ENCODE measurements at places on chromosomes 2 and 18.

GRCh38 chr18:5237083-5237722 lies 40.1 kb upstream of the AKAIN1 start:
- DNase-seq = no peak

- DNase-seq = no peak
Observed at GRCh38 chr2:240391111-240392051, 44.1 kb upstream of the GPC1 start.

DNA sequence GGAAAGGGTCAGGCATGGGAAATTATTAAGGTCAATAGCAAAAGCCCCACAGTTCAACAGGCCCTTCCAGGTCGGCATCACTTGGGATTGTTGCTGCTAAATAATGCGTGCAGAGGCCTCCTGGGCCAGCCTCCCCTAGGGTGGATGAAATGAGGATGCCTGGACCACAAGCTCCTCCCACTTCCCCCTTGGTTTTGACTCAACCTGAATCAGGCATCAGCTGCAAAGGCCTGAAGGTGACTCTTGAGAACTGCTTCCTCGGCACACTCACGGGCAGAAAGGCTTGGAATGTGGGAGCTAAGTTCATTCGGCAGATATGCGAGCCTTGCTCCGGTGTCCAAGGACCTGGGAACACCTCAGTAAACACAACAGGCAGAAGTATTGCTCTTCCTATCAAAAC lies 69.3 kb downstream of the MBP start:
- no peak for DNase-seq

DNA sequence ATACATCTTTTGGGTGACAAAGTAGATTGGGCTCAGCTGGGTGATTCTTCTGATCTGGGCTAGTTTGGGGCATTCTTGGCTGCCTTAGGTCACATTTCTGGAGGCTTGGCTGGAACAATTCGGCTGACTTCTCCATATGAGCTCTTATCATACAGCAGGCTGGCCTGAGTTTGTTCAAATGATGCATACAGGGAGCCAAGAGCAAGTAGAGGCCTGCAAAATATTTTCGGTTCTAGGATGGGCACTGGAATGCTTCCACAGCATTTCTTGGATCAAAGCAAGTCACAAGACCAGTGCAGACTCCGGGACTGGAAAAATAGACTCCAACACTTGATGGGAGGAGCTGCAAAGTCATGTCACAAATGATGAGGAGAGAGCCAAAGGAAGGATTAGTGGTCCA lies 98.4 kb downstream of the SCG2 start:
- DNase-seq = no peak

DNA sequence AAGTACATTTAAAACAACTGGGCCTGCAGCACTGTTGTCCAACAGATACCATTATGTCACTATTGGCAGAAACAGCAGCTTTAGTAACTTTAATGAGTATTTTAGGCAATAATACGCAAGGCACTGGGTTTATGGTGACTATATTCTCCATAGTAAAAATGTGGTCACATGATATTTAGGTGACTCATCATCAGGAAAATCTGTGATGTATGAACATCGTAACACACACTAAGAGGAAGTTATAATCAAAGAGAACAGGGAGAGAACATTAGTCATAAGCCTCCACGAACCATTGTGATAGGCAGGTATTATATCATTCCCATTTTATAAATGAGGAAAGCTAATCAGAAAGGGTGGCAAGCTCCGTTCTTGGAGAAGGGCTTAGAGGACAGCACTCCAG lies 36.9 kb downstream of the RAPH1 start:
- DNase-seq = no peak

DNA sequence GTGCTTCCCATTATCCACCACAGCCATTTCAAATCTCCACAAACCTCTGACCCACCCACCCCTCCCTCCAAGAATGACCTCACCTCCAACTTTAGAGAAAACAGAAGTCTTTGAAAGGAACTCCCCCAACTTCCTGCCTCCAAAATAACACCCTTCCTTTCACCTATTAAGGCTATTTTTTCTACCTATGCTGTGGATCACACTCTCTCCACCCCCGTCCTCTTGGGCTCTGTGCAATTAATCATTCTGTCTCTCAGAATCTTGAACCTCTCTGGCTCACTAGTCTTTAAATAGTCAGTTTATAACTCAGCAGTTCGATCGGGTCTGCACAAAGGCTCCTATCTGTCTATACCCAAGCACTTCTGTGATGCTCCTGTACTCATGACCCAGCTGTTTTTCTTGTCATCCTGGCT lies 37.3 kb upstream of the XPO1 start:
- DNase-seq = no peak

- DNase-seq = no peak
Observed at GRCh38 chr18:44859263-44859662, 178.6 kb downstream of the SETBP1 start.

- DNase-seq = no peak
Observed at GRCh38 chr2:206700156-206700555, 18.0 kb downstream of the DYTN start.

GRCh38 chr2:231093933-231094332 lies 30.9 kb downstream of the HTR2B start:
- no peak for DNase-seq

DNA sequence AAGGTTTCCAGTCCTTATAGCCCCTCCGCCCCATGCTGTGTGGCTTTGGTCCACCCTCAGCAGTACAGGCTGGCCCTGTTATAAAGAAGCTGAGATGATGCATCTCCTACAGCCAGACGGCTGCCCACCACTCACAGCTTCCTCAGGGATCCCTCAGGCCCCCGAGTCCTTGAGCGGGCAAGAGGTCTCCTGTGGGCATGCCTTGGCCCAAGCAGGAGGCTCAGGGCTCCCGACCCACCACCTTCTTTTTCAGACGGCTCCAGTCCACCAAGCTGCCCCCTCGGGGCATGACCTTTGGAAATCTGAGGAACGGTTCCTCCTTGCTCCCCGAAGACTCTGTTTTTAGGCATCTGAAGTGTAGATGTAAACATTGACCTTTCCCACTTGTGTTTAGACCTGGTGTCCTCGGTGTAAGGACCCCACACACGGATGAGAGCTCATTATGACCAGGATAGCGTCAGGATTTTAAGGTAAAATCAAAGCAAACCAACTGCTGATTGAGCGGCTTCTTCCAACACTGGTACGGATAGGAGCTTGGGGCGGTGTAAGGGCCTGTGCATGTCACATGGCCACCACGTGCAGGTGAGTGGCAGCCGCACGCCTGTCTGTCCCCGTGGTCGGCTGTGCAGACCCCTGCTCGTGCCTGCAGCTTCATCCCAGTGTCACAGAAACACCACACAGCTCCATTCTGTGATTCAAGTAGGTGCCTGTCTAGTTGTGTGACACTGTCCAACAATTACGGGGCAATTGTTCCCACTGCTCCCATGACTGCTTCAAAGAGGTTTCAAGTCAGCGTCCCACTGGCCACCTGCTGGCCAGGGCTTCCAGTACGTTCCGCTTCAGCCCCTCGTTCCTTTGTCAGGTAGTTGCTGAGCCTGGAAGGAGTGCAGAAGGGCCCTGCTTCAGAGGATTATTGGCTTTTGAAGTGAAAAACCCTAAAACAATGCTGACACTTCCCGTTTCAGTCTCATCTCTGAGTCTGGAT lies 74.7 kb downstream of the NDUFA10 start:
- no peak for DNase-seq

- no peak for DNase-seq
Observed at GRCh38 chr2:113283704-113284284, 5.1 kb upstream of the PAX8 start.

GRCh38 chr2:211760103-211760502 lies 778.5 kb downstream of the ERBB4 start:
- DNase-seq = no peak

DNA sequence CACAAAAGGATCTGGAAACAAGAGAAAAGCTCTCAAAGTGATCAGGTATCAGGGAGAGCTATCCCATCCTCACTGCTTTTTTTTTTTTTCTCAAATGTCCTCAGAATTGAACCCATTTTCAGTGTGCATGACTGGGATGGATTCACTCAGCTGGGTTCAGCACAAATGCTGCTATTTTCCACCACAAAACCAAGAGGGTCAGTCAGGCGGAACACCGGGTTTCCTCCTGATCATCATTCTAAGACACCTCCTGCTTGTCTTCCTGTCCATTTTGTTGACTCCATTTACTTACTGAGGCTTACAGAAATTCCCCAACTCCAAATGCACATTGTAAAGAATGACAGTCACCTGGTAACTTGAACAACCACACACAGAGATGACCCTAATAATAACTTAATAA lies 39.9 kb downstream of the CYRIA start:
- DNase-seq = no peak

DNA sequence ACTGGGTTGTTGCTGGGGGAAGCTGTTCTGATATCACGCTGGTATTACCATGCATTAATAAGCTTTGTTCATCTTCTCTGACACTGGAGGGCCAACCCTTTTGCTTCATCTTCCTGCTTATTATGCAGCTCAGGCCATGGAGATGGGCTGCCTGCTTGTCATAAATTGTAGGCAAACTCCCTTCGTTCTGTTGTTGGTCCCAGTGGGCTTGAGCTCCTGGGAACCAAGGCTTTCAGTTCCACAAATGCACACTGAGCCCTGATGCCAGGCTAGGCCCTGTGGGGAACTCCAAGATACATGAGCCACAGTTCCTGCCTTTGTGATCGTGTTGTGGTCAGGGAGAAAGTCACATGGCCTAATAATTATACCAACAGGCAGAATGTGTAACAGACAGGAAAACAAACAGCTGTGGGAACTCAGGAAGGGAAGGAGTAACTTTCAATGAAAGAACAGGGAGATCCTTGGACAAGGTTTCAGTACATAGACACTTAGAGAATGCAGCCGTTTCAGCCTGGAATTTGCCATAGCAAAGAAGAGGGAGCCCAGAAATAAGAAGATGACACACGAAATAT lies 49.0 kb upstream of the BCL2L11 start:
- DNase-seq = no peak

DNA sequence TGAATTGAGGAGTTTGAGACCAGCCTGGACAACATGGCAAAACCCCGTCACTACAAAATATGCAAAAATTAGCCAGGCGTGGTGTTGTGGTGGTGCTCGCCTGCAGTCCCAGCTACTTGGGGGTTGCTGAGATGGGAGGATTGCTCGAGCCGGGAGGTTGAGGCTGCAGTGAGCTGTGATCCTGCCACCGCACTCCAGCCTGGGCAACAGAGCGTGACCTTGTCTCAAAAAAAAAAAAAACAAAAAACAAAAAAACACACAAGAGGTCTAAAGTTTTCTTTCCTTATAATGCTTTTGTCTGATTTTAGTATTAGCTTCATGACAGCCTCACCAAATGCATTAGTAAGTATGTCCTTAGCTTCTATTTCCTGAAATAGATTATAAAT lies 43.1 kb downstream of the VPS54 start:
- DNase-seq = no peak

- DNase-seq = no peak
Observed at GRCh38 chr2:30665761-30666265, 141.4 kb downstream of the CAPN13 start.

DNA sequence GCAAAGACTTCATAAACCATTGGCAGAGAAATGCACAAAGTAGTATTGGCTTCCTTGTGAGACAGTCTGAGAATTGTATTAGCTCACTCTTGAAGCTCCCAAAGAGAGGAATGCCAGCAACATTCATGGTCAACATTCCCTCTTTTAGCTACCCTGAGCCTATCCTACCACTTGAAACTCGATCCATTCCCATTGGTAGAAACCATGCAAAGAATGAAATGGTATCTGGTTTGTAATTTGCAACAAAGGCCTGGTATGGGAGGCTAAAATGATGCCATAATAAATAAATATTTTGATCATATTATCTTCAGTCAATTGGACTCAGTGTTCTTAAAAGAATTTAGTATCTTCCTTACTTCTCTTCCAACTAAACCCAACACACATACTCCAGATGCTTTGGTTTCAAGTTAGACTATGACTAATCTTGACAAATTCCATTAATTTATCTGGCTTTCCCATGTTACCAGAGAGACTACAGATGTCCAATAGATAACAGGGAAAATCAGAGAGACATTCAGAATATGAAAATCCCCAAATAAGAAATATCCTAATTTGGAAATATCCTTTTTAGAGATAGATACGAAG lies 102.9 kb downstream of the DHRS9 start:
- DNase-seq = no peak

DNA sequence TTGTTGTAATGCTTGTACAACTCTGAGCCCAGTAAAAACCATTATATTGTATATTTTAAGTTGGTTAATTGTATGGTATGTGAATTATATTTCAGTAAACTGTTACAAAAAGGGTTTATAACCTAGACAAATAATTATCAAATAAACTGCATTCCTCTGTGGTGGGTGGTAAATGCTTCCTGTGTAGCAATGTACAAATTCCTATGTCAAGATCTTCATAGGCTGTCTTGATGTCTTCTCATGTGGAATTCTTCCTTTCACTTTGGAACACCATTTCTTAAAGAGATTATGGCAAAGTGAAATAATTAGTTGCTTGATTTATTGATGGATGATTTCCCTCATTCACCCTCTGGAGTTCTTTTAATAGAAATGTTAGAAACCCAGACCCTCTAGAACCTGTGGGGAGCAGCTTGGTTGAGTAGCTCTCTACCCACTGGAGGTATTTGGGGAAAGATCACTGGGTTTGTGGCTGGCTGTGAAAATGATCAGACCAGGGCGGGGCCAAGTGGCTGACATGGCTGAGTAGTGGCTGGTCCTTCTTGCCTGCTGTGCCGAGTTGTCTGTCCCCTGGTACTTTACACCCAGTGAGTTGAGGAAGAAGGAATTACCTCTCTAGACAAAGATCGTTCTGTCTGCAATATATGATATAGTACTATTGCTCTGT lies 22.4 kb upstream of the MGAT5 start:
- no peak for DNase-seq

DNA sequence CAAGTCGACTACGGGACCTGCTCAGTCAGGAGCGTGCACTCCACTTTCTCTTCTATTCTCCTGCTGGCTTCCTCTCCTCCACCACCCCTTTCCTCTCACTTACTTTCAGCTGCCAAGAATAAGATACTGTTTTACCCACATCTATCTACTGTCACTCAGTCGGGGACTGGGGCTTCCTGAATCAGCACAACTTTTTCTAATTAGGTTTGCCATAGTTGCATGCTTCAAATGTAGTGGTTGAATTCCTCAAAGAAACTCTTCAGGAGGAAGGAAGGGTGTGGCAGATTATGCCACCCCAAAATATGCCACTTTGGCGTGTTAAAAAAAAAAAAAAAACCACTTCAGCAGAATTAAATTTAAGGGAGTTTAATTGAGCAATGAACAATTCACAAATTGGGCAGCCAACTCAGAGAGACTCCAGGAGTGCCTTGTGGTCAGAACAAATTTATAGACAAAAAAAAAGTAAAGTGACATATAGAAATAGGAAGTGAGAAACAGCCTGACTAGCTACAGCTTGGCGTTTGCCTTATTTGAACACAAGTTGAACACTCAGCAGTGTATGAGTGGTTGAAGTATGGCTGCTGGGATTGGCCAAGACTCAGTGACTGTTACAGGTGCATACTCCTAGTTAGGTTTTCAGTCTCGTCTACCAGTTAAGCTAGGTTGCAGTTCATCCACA lies 32.5 kb upstream of the RMDN2 start:
- DNase-seq = no peak

DNA sequence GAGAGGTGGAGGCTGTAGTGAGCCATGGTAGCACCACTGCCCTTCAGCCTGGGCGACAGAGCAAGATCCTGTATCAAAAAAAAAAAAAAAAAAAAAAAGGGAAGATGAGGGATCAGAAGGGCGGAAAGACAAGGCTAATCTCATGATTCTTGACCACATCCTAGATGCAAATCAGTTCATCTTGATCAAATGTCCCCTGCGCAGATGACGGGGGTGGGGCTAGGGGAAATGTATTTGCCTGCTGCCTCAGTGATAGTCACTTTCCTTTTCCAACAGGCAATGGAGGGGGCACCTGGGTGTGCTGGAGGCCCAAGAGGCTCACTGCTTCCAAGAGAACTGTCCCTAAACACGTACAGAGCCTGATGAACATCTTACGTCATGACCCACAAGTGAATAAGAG lies 3.7 kb upstream of the EMILIN2 start:
- no peak for DNase-seq

GRCh38 chr2:205563646-205564045 lies 118.7 kb upstream of the NRP2 start:
- DNase-seq = no peak
